Suprapubic skin (tissue), 4 donors: ENCODE measurements at places on chromosomes 16 and 17. TPM values are rescaled to one million over a fixed set of nuclear protein-coding genes. Genes with fewer than 3 reads are reported as not detected.
A peak's percentile ranks its signal among the peaks of the same experiment; 100 is the strongest.

DNA sequence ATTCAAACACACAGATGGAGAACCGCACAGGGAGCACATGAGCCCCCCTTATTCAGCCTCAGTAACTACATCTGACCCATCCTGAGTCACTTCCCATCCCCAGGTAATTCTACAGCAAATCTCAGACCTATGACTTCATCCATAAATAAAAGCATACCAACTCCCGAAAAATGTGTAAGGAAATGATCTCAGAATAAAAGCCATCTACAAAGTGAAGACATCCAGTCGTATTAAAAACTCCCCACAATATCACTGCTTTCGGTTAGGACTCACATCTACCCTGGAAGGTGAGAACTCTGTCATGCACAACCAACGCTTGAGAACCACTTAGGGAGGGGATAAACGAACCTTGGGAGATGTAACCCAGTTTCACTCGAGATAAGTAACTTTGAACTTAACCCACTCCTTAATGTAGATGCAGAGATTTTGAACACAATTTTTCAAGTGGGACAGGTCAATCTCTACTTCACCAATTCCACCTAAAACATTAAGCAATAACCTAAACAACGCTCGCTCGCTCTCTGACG, 1.3 kb downstream of the USP36 start:
- H3K4me1 ChIP-seq: peaks cover 34% of the 10 kb centered on the region
- H3K4me3 ChIP-seq: peak overlapping the region; percentile 81
- no peaks in the 10 kb centered on the region for H3K27me3 ChIP-seq
- no peak for DNase-seq

DNA sequence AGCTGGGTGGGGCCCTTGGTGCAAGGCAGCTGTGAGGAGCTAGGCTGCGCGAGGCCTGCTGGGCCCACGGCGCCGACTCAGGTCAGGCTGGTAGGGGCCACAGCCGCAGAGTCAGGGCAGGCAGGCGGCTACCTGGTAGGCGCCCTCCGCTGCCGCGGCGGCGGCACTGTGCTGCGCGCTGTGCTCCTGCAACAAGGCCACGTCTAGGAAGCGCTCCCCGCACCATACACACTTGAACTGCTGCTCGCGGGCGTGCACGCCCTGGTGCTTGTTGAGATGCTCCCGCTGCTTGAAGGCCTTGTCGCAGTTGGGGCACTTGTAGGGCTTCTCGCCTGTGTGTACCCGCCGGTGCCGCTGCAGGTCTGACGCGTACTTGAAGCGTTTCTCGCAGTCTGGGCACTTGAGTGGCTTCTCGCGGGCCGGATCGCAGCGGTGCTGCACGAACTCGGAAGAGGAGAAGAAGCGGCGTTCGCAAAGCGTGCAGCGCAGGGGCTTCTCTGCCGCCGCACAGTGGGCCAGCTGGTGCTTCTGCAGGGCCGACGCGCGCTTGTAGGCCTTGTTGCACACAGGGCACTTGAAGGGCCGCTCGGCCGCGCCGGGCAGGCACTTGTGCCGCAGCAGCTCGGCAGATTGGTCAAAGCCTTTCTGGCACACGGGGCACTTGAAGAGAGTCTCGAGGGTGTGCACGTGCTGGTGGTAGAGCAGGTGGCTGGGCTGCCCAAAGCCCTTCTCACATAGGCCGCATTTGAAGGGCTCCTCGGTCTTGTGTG, 3.9 kb downstream of the ZNF319 start:
- no peaks in the 10 kb centered on the region for H3K27me3 ChIP-seq
- H3K4me3 ChIP-seq: no peak overlapping the region
- H3K4me1 ChIP-seq: peaks cover 37% of the 10 kb centered on the region
- no peak for DNase-seq

DNA sequence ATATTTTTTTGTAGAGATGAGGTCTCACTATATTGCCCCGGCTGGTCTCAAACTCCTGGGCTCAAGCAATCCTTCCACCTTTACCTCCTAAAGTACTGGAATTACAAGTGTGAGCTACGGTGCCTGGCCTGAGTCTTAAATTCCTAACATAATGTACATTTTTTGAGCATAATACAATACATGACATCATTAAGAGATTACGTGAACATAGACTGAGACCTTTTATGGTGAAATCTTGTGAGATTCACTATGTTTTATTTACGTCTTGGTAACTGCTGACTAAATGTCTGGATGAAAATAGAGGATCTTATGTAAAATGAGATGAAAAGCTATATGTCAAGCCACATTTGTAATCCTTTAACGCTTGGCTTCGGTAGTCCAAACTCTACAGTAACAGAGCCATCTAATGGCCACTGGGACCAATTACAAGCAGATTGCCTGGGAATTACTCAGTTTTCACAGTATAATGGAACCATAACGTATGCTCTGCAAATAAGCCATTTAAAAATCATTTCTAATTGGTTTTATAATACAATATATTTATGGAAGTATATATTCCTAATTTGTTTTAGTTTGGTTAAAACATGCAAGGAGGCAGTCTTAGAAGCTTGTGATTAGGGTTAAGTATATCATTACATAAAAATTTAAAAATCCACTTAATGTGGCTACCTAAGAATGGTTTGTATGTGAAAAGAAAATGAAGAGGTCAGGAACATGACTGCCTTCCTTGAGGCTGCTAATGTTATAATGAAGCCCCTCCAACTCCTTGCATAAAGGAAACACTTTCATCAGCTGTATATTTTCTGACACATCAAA, 8.1 kb upstream of the EFCAB13 start:
- H3K36me3 ChIP-seq: no peaks in the 10 kb centered on the region
- no peak overlapping the region for H3K4me3 ChIP-seq
- H3K27ac ChIP-seq: peak overlapping the region; percentile 55
- H3K4me1 ChIP-seq: peaks cover 17% of the 10 kb centered on the region
- H3K27me3 ChIP-seq: no peaks in the 10 kb centered on the region
- DNase-seq: no peak

GRCh38 chr16:51151961-51152663, 1.0 kb upstream of the SALL1 start:
- H3K27ac ChIP-seq: no peak overlapping the region
- peaks cover 59% of the 10 kb centered on the region for H3K4me1 ChIP-seq
- H3K4me3 ChIP-seq: peak overlapping the region; percentile 53
- H3K36me3 ChIP-seq: no peaks in the 10 kb centered on the region
- no peak for DNase-seq

DNA sequence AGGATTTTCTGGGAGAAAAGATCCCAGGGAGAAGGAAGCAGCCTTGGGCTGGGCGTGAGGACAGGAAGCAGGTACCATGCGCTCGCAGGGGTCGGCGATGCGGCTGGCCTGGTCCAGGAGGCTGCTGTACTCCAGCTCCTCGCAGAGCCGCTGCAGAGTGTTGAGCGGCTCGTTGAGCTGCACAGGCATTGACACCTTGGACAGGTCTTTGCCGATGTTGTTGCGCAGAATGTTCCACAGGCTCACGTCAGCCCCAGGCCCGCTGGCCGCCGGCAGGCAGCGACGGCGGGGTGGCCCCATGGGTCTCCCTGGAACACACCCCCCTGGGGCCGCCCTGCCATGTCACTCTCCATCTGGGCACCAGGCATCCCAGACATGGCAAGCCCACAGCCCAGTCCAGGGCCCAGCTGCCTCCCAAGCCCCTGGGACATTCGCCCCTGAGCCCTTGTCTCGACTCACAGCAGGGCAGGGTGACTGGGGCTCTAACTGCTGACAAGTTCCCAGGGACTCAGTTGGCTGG, 8.0 kb downstream of the OSBPL7 start:
- no peak overlapping the region for H3K4me3 ChIP-seq
- peak; percentile 60 for DNase-seq
- H3K36me3 ChIP-seq: peaks cover 67% of the 10 kb centered on the region
- no peaks in the 10 kb centered on the region for H3K27me3 ChIP-seq
- peaks cover 24% of the 10 kb centered on the region for H3K4me1 ChIP-seq

- peaks cover 87% of the 10 kb centered on the region for H3K27me3 ChIP-seq
- H3K36me3 ChIP-seq: no peaks in the 10 kb centered on the region
- DNase-seq: no peak
- H3K27ac ChIP-seq: no peak within 1 kb of the TSS
Observed at GRCh38 chr17:73644145-73645049, at the start of gene SDK2. Gene SDK2, minus strand, starts transcription at chr17:73644445. Its CDS starts 357 bp downstream, at chr17:73644088.

- no peaks in the 10 kb centered on the region for H3K36me3 ChIP-seq
- no peaks in the 10 kb centered on the region for H3K4me1 ChIP-seq
Observed at GRCh38 chr17:41258406-41258805, 3.2 kb downstream of the KRTAP9-9 start.

- H3K4me3 ChIP-seq: no peak overlapping the region
- H3K27me3 ChIP-seq: peaks cover 4% of the 10 kb centered on the region
- DNase-seq: no peak
- H3K4me1 ChIP-seq: peaks cover 61% of the 10 kb centered on the region
- no peaks in the 10 kb centered on the region for H3K36me3 ChIP-seq
Observed at GRCh38 chr17:63984236-63984635, 11.5 kb upstream of the SCN4A start.

DNA sequence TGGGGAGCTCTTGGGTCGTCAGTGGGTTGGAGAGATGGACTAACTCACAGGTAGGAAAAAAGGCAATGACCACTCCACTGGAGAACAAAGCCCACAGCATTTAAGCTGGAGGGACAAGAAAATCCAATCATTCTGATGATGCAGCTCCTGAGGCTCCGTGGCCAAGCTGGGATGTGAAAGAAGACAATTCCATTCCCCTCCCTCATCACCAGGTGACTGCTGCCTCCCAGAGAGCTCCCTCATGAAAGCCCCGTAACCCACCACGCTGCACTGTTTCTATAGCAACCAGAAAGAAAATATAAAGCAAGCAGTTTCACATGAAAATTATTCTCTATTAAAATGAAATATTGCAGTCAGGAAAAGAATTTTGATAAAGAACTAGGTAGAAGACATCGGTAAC, 15.2 kb downstream of the ANKRD11 start:
- no peaks in the 10 kb centered on the region for H3K27me3 ChIP-seq
- H3K27ac ChIP-seq: no peak overlapping the region
- no peak for DNase-seq
- no peak overlapping the region for H3K4me3 ChIP-seq
- no peaks in the 10 kb centered on the region for H3K36me3 ChIP-seq

DNA sequence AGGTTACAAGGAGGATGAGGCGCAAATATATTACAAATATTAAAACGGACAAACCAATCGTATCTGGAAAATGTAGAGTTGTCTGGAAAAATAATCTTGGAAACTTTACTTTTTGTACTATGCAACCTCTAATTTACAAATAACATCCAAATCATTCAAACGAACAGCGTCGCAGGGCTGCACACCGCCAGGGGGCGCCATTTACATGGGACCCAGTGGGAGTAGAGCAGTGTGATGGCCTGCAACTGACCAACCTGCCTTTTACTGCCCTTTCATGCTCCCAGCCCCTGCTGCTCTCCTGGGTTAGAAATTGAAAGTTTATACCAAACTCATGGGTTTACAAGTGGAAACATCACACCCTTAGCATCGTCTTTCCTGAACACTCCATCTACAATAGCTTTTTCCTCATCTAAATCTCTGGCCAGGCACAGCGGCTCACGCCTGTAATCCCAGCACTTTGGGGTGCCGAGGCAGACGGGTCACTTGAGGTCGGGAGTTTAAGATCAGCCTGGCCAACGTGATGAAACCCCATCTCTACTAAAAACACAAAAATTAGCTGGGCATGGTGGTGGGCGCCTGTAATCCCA, 10.0 kb downstream of the PITPNC1 start:
- no peak overlapping the region for H3K4me3 ChIP-seq
- DNase-seq: no peak

GRCh38 chr17:46788300-46788699, 30.2 kb downstream of the WNT3 start:
- H3K4me1 ChIP-seq: peaks cover 19% of the 10 kb centered on the region
- no peaks in the 10 kb centered on the region for H3K36me3 ChIP-seq
- no peak overlapping the region for H3K27ac ChIP-seq
- DNase-seq: no peak

DNA sequence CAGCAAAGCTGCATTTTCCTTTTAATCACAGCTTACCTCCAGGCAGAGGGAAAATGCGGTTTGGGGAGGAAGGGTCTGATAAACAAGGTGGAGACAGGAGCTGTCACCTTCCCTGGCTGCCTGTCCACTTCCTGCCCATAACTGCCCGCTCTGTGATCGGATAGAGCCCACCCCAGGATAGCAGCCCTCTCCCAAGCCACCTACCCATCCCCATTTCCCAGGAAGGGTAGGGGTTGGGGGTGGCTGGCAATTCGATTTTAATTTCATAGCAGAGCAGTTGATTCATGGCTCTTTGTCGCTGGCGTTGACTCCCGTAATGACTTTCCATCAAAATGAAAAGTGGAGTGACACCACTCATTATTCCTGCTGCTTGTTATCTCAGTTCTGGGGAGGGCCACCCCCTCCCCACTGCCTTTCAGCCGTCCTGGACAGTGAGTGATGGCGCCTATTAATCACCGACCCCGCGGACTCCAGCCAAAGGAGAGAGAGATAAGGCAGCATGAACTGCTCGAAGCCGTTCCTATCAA, 11.2 kb downstream of the CDK5RAP3 start:
- H3K27ac ChIP-seq: no peak overlapping the region
- DNase-seq: no peak
- no peaks in the 10 kb centered on the region for H3K27me3 ChIP-seq

- H3K27me3 ChIP-seq: no peaks in the 10 kb centered on the region
- no peak for DNase-seq
- H3K4me1 ChIP-seq: no peaks in the 10 kb centered on the region
- H3K27ac ChIP-seq: no peak overlapping the region
- peaks cover 9% of the 10 kb centered on the region for H3K36me3 ChIP-seq
Observed at GRCh38 chr17:72775237-72775636, 317.3 kb downstream of the SLC39A11 start.

DNA sequence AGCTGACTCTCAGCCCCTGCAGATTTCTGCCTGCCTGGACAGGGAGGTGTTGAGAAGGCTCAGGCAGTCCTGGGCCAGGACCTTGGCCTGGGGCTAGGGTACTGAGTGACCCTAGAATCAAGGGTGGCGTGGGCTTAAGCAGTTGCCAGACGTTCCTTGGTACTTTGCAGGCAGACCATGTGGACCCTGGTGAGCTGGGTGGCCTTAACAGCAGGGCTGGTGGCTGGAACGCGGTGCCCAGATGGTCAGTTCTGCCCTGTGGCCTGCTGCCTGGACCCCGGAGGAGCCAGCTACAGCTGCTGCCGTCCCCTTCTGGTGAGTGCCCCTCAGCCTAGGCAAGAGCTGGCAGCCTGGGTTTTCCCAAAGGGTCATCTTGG, 3.9 kb downstream of the GRN start:
- no peaks in the 10 kb centered on the region for H3K27me3 ChIP-seq
- H3K4me1 ChIP-seq: peaks cover 58% of the 10 kb centered on the region
- DNase-seq: no peak

DNA sequence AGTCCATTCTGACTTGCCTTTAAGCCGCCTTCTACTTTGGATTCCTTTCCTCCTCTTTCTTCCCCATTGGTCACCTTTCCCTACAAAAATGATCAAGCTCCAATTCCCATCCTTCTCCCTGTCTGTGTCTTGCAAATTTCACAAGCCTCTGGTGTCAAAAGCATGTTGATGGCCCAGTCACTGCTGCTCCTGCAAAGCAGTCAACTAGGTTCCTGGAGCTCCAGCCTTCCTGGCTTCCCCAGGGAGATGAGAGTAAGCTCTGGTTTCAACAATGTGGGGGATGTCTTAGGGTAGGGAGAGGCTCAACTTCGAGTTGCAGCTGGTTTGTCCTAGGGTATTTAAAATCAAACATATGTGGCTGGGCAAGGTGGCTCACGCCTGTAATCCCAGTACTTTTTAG, 36.1 kb upstream of the HELZ start:
- H3K36me3 ChIP-seq: no peaks in the 10 kb centered on the region
- no peak for DNase-seq
- no peak overlapping the region for H3K27ac ChIP-seq
- no peaks in the 10 kb centered on the region for H3K27me3 ChIP-seq
- peaks cover 8% of the 10 kb centered on the region for H3K4me1 ChIP-seq

The CDH1 gene
- 242 TPM for total RNA-seq

The EVPL gene
- total RNA-seq: 223 TPM

The TLK2 gene
- 25.4 TPM for total RNA-seq

The SNAI3 gene
- 0.40 TPM for total RNA-seq

The TLCD1 gene
- total RNA-seq: 25.0 TPM

The MYH2 gene
- total RNA-seq: not detected
